Endothelial cell (in vitro differentiated cells): ENCODE measurements at places on chromosomes 5 and 9. TPM values are rescaled to one million over a fixed set of nuclear protein-coding genes. Genes with fewer than 3 reads are reported as not detected.
A peak's percentile ranks its signal among the peaks of the same experiment; 100 is the strongest.

- no peak overlapping the region for H3K4me3 ChIP-seq
- no peak overlapping the region for H3K27ac ChIP-seq
- no peaks in the 10 kb centered on the region for H3K36me3 ChIP-seq
Measured at GRCh38 chr5:20434786-20435185, 446.8 kb upstream of the CDH18 start.

- no peak overlapping the region for H3K27ac ChIP-seq
- no peak overlapping the region for H3K4me3 ChIP-seq
- no peak for DNase-seq
- no peaks in the 10 kb centered on the region for H3K36me3 ChIP-seq
- no peaks in the 10 kb centered on the region for H3K4me1 ChIP-seq
Measured at GRCh38 chr9:84691634-84692033, 22.1 kb downstream of the NTRK2 start.

GRCh38 chr5:100902440-100903038 lies 543 bp downstream of the ST8SIA4 start:
- H3K4me1 ChIP-seq, result peaks cover 39% of the 10 kb centered on the region
- H3K4me3 ChIP-seq, result peak overlapping the region; percentile 94
- DNase-seq, result no peak
- H3K27ac ChIP-seq, result peak overlapping the region; percentile 99
- peaks cover 20% of the 10 kb centered on the region for H3K27me3 ChIP-seq

- no peaks in the 10 kb centered on the region for H3K36me3 ChIP-seq
- H3K27ac ChIP-seq, result no peak overlapping the region
- peaks cover 19% of the 10 kb centered on the region for H3K4me1 ChIP-seq
Measured at GRCh38 chr5:59562756-59563389, 330.7 kb downstream of the PDE4D start.

- H3K27me3 ChIP-seq, result no peaks in the 10 kb centered on the region
- DNase-seq, result no peak
- H3K36me3 ChIP-seq, result no peaks in the 10 kb centered on the region
- no peak overlapping the region for H3K27ac ChIP-seq
- H3K4me3 ChIP-seq, result no peak overlapping the region
Measured at GRCh38 chr5:149405550-149406202, 26.6 kb upstream of the IL17B start.

DNA sequence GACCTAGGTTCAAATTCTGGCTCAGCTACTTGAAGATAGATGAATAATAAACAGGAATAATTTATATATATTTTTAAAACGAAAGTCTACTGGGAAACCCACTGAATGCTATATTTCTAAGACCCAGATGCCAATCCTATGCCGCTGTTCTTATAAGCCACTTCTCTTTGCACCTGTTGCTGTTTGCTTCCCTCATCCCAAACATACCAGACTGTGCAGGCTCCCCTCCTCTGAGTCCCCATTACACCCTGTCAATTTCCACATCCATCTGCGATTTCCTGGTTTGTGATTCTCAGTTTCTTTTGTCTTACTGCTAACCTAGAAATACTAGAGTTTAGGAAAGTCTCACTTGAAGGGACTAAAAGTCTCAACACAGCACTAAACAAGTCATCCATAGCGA lies 92.8 kb upstream of the CAST start:
- DNase-seq, result no peak
- peaks cover 32% of the 10 kb centered on the region for H3K4me1 ChIP-seq
- no peak overlapping the region for H3K4me3 ChIP-seq
- H3K27me3 ChIP-seq, result no peaks in the 10 kb centered on the region
- no peaks in the 10 kb centered on the region for H3K36me3 ChIP-seq

DNA sequence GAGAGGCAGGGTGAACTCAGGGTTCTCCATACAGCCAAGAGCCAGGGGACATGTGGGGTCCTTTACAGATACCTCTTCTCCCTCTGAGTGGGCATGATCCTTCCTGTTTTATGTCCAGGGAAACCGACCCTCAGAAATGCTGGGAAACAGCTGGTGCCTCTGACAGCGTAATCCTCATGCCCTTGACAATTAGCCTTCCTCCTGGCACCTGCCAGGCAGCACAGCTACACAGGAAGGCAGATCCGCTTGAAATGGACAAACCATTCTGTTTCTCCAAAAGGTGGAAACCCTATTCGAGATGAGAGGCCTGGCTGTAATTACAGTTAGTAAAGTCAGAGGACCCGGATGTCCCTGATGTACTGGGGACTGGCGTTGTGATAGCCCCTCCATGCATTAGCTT lies 7.2 kb downstream of the ERGIC1 start:
- DNase-seq, result no peak
- H3K36me3 ChIP-seq, result peaks cover 6% of the 10 kb centered on the region
- H3K4me1 ChIP-seq, result peaks cover 4% of the 10 kb centered on the region
- H3K27ac ChIP-seq, result no peak overlapping the region
- H3K27me3 ChIP-seq, result peaks cover 3% of the 10 kb centered on the region

- H3K27me3 ChIP-seq, result peaks cover 6% of the 10 kb centered on the region
- no peak for DNase-seq
Measured at GRCh38 chr9:125258832-125259534, 2.6 kb upstream of the GAPVD1 start.

- no peak overlapping the region for H3K27ac ChIP-seq
- peaks cover 4% of the 10 kb centered on the region for H3K27me3 ChIP-seq
- H3K36me3 ChIP-seq, result peaks cover 30% of the 10 kb centered on the region
- DNase-seq, result no peak
- H3K4me3 ChIP-seq, result no peak overlapping the region
- H3K4me1 ChIP-seq, result peaks cover 19% of the 10 kb centered on the region
Measured at GRCh38 chr5:176902911-176903664, 3.9 kb upstream of the HK3 start.

DNA sequence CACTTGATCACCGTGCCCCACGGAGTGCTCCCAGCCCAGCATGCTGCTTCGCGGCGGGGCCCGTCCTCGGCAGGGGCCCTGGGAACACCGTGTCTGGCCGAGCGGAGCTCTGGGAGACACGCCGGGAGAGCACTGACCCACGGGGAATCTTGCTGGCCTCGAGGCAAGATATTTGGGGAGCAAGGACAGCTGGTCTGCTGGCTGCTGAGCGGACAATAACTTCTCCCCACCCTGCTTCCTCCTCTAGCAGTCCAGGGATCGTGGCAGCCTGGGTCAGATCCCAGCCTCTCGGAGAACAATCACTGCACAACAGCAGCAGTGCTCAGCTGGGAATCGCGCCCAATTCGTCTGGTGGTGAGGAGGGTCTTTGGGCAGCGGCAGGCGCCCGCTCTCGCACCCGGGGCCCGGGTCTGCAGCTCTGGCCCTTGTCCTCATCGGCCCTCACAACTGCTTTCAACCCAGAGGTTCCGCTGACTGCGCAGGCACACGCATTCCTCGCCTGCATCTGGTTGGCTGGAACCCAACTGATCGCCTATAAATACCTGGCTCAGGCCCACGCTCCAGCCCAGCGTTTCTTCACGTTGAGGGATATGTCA lies 43.4 kb downstream of the DBH start:
- no peak for DNase-seq
- no peak overlapping the region for H3K4me3 ChIP-seq
- H3K36me3 ChIP-seq, result peaks cover 3% of the 10 kb centered on the region
- peaks cover 24% of the 10 kb centered on the region for H3K4me1 ChIP-seq
- H3K27ac ChIP-seq, result no peak overlapping the region

DNA sequence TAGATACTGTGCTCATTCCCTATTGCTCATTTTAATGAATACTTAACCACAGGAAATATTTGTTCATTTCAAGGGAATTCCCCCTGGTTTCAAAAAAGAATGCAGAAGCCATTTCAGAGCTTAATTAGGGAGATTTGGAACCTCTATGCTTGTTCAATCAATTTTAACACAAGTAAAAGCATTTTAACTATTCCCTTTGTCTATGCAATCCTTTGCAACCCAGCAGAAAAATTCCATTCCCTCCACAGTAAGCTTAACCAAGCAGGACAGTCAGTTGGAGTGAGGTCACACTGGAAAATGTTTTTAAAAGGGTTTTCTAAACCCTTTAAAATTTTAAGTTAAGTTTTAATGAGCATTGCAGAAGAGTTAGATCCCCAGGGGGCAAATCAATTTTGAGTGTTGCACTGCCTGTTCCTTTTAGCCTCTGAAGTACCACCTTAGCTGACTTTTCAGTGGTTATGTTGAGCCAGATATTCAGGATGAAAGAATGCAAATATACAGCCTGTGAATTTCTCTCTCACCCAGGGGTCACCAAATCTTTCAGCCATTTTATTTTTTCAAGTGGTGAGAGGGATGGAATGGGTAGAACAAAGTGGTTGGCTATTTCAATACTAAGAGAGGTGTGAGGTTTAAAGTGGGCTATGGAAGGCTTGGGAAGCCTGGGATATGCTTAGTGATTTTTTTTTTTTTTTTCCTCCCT lies 356.2 kb upstream of the NUDT12 start:
- H3K27me3 ChIP-seq, result no peaks in the 10 kb centered on the region
- no peaks in the 10 kb centered on the region for H3K4me1 ChIP-seq
- no peak for DNase-seq
- H3K27ac ChIP-seq, result no peak overlapping the region
- no peak overlapping the region for H3K4me3 ChIP-seq
- no peaks in the 10 kb centered on the region for H3K36me3 ChIP-seq

- no peak for DNase-seq
- peaks cover 6% of the 10 kb centered on the region for H3K4me1 ChIP-seq
- no peak overlapping the region for H3K27ac ChIP-seq
Measured at GRCh38 chr9:28779243-28779642, 1206.0 kb upstream of the C9orf72 start.

Gene LCP2
- 13.8 TPM for total RNA-seq

Gene GMCL2
- not detected for total RNA-seq

Gene PCDHGA2
- total RNA-seq, result 1.6 TPM

Gene CCL19
- not detected for total RNA-seq

Gene CD274
- 0.56 TPM for total RNA-seq

Gene PALM2AKAP2
- 1.2 TPM for total RNA-seq

Gene SLC31A1
- 23.2 TPM for total RNA-seq
